NCI-H1436 (cell line): ENCODE measurements at places on chromosomes 12 and 14.

GRCh38 chr14:76880449-76880848 lies 54.2 kb downstream of the LRRC74A start:
- DNase-seq: no peak

GRCh38 chr12:121060149-121061001 lies 21.3 kb upstream of the OASL start:
- peak; percentile 38 for DNase-seq

- no peak for DNase-seq
Observed at GRCh38 chr12:98182821-98183220, 332.6 kb upstream of the TMPO start.

DNA sequence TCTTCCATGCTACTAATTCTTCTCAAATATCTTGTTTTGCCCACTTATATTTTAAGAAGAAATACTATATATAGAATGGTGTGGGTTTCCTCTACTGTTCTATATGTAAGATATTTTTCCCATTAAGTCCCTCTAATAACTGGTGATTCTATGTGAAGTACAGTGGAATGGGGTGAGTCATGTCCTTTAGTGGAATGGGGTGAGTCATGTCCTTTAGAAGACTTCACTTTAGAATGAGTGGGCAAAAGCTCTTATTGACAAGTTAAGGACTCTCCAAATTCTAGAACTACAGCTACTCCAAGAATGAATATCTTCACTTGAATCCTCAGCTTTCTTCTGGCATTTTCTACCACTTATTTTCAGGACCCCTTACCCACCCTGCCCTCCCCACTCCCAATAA lies 349.9 kb downstream of the ETNK1 start:
- no peak for DNase-seq

DNA sequence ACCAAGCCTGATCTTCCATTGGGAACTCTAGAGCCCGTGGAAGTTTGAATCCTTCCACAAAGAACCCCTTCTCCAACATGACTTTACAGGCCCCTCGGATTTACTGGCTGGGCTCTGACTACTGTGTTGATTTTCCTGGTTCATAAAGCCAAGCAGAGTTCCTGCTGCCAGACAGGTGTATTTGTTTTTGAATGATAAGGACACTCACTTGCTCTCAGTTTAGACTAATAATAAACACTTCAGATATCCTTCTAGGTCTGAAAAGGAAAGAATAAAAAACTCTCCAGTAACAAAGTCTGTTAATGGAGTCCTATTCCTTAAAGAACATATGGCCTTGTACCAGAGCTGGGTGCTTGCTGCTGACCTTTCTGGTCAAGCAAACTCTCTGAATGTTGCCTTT lies 31.0 kb downstream of the SIX1 start:
- DNase-seq: no peak

- peak; percentile 57 for DNase-seq
Observed at GRCh38 chr14:100246809-100247428, 8.0 kb downstream of the YY1 start.
